NCI-H748 treated with DMSO at 0.1 percent for 48 hours (cell line): ENCODE measurements at places on chromosomes 3 and 15.

- no peak for DNase-seq
Observed at GRCh38 chr3:70090322-70090913, 90.9 kb downstream of the SAMMSON start.

DNA sequence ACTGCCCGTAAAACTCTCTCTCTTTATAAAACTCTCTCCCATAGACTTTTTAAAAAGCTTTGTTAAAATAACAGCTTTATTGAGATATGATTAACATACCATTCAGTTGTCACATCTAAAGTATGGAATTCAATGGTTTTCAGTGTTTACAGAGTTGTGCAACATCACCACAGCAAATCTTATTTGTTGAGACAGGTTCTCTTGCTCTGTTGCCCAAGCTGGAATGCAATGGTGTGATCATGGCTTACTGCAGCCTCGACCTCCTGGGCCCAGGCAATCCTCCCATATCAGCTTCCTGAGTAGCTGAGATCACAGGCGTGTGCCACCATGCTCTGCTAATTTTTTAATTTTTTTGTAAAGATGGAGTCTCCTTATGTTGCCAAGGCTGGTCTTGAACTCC is 35.9 kb upstream of the TRAK1 start:
- no peak for DNase-seq

DNA sequence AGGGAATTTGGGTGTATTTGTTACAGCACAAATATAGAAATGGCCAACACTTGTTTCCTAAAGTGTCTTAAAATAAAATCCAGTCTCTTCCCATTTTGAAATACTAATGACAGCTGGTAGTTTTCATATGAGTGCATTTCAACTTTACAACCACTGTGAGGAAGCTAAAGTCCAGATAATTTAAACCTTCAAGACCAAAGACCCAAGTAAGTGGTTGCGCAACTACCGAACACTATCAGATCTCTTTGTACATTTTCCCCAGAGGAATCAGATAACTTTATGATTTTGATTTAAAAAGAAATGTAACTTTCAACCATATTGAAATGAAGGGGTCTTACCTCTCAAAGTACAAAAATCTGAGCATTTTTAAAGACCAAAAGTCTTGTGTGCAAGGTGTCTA is 14.3 kb downstream of the BCL2L10 start:
- DNase-seq, result no peak

DNA sequence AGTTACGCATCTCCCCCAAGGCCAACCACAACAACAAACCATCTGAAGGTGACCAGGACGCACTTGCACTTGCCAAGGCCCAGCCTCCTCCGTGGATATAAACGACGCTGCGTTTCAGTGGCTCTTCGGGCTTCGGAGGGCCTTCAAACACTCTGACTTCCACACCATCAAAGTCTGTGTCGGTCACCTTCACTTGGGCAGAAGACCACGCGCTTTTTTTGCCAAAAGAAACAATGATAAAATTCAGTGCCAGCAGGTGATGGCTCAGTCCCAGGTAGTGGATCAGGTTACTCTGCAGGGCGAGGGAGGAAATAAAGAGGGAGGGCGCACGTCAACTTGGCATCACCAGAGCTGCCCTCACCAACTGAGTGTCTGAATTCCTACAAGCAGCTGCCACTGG is 63.0 kb downstream of the NCEH1 start:
- no peak for DNase-seq

DNA sequence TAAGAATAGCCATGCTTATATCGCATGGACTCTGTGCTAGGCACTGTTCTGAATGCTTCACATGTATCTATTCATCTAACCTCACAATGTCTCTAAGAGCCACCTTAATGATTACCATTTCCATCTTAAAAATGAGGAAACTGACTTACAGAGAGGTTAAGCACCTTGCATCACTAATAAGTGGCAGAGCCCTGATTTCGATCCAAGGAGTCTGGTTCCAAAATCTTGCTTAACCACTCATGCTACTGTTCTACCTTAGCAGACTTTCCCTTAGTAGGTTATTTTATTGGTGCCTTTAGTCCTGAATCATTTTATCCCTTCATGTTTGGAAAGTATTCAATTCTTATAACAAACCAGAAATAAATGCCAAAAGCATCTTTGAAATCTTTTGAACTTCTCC is 89.2 kb upstream of the DCBLD2 start:
- no peak for DNase-seq

GRCh38 chr3:155232605-155233004 is 60.9 kb downstream of the STRIT1 start:
- DNase-seq, result no peak

GRCh38 chr15:92882697-92883162 is 17.4 kb upstream of the CHD2 start:
- peak; percentile 83 for DNase-seq
